ENCODE measurements at places on chromosomes 3 and 15.

DNA sequence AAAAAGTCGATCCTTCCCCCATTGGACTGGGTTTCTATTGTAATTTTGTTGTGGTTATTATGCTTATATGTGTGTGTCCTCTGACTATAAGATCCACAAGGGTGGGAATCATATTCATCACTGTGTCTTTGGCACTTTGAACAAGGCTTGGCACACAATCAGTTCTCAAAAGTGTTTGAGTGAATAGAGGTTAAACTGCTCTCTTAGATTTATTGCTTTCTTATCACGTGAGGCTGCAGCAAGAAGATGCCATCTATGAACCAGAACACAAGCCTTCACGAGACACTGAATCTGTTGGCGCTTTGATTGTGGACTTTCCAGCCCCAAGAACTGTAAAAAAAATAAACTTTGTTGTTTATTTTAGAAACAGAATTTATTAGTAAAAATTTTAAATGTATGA is 295.0 kb upstream of the MDFIC2 start:
- peak; percentile 19 for DNase-seq

DNA sequence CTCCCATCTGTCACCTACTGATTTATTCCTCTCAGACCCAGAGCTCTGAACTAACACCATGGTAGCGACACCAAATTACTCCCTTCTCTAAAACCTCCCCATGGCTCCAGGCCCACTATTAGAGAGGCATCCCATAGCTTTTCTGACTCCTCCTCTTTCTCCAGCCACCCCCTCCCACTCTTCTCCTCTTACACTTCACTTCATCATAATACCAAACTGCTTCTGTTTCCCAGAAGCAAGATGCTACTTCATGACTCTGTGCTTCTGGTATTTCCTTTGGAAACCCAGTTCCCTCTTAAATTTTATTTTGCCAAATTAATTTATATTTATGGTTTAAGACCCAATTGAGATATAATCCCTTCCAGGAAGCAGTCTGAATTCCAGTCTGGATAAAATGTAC is 465.1 kb upstream of the PDZRN3 start:
- no peak for DNase-seq

- no peak for DNase-seq
Observed at GRCh38 chr3:51353691-51354090, 31.4 kb upstream of the MANF start.

- DNase-seq: no peak
Observed at GRCh38 chr15:86392874-86393273, 313.2 kb downstream of the AGBL1 start.

GRCh38 chr3:138902171-138902570 is 44.8 kb downstream of the FOXL2 start:
- DNase-seq: no peak

GRCh38 chr15:71110405-71111180 is 4.7 kb upstream of the THSD4 start:
- no peak for DNase-seq

GRCh38 chr3:39637807-39638206 is 170.3 kb downstream of the MOBP start:
- DNase-seq: no peak

DNA sequence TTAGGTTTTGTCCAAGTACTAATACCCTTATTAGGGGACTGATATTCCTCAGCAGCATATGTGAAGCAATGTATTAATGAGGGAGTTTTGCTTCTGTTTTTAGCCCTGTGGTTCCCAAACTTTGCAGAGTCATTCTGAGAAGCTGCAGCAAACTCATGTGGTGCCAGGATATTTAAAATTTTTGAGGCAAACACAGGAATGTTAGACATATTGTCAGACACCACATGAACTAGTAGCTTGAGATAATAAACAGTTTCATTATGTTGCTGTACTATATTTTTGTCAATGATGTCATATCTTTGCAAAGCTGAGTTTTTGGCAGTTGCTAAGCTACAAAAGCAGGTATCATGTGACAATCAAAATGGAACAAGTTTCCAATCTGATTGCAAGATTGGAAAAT is 36.6 kb downstream of the ATP6V1A start:
- no peak for DNase-seq

GRCh38 chr15:34786206-34786605 is 9.1 kb downstream of the ACTC1 start:
- no peak for DNase-seq

GRCh38 chr3:157590273-157590672 is 87.1 kb upstream of the VEPH1 start:
- DNase-seq: no peak

- DNase-seq: no peak
Observed at GRCh38 chr3:84600703-84601225, 358.0 kb upstream of the CADM2 start.

- no peak for DNase-seq
Observed at GRCh38 chr15:79617071-79617470, 184.9 kb downstream of the MINAR1 start.

- no peak for DNase-seq
Observed at GRCh38 chr3:101049532-101049931, 56.3 kb upstream of the ABI3BP start.

DNA sequence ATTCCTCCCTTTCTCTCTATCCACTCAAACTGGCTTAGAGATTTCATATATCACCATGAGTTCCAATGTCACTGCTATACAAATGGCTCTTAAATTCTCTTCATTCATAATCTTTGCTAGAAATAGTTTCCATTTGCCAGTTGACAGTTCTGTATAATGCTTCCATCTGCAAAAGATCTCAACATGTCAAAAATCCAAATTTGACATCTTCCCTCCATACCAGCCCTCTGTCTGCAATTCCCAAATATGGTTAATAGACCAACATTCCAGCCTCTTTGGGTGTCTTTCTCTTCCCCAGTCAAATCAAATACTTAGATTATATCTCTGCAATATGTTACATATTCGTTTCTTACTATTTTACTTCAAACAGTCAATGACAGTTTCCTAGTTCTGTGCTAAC is 64.2 kb upstream of the SERPINI2 start:
- DNase-seq: no peak

DNA sequence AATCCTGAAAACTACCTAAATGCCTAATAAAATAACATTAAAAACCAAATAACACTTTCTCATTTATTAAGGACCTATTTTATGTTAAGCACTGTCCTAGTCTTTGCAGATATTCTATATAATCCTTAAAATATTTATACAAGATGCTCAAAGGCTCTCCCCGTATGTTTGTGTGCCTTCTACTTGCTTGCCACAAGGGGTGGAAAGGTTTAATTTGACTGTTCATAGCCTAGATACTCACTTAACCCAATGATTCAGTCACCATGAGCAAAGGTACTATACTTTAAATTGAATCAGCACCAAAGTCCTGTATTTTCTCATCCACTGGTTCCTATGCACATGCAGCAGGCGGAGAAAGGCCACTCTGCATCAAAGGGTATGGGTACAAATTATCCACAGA is 32.0 kb downstream of the LSAMP start:
- DNase-seq: no peak

DNA sequence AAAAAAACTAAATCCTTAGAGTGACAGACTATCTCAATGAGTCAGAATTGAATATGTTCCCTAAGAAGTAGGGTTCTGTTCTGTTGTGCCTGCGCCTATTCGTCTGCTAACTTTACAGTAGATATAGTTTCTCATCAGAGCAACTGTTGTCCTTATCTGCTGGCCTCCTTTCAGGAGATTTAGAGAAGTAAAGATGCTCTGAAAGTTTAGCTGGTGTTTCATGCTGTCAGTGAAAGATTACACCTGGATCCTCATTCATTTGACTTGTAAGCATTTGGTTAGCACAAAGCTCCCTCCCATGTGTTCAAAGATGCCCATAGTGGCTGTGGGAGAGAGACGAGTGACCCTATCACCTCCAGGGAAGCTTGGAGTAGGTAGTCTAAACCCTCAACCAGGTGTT is 35.0 kb downstream of the SUCNR1 start:
- DNase-seq: no peak

DNA sequence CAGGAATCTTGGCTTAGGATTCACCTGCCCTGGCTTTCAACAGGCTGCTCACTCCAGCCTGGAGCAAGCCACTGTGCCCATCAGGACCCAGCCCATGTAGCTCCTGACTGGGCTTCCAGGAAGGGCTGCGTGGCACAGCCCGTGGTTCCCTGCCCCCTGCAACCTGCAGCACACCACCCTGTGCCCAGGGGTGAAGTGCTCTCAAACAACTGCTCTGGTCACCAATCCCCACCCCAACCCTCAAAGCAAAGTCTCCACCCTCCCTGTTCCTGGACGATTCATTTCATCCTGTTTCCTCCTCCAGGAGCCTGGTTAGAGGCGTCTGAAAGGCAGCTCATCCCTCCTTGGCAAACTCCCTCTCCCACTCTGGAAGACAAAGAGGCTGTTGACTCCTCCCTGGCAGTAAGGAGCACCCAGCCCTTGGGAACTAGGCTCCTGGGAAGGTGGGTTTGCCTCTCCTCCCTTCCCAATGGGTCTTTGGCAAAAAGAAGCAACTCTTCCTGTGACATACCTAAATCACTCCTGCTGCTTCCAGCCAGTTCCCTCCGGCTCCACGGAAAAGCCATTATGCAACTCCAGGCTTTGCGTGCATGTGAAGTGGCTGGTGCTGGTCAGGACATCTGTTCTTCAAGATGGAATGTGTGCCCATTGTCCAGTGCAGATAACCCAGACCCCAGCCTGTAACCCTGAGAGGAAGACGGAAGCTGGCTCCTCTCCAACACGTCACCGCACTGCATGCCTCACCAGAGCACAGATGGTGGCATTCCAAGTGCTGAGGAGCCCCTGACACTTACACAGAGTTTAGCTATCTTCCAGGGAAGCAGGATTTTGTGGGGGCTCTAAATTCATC is 29.1 kb upstream of the VIPR1 start:
- peak; percentile 2 for DNase-seq

DNA sequence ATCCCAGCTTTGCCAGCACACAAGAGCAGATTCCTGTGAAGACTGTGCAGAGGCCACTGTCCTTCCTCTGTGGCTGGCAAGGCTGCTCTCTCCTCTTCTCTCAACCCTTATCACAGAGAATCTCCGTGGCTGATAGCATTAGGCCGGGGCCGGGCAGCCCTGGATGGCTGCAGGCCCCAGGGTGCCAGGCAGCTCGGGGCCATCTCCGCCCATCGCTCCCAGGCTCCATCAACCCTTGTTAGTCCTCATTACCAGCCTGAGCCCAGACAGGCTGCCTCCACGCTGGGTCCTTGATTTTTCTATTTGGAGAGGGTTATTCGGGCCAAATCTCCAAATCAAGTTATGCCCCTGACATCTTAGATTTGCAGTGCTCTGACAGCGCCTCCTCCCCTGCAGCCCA is 39.1 kb downstream of the MRPL46 start:
- DNase-seq: no peak

- peak; percentile 31 for DNase-seq
Observed at GRCh38 chr15:83571820-83572707, 81.9 kb upstream of the ADAMTSL3 start.

- no peak for DNase-seq
Observed at GRCh38 chr3:36790765-36791164, 26.4 kb upstream of the DCLK3 start.

DNA sequence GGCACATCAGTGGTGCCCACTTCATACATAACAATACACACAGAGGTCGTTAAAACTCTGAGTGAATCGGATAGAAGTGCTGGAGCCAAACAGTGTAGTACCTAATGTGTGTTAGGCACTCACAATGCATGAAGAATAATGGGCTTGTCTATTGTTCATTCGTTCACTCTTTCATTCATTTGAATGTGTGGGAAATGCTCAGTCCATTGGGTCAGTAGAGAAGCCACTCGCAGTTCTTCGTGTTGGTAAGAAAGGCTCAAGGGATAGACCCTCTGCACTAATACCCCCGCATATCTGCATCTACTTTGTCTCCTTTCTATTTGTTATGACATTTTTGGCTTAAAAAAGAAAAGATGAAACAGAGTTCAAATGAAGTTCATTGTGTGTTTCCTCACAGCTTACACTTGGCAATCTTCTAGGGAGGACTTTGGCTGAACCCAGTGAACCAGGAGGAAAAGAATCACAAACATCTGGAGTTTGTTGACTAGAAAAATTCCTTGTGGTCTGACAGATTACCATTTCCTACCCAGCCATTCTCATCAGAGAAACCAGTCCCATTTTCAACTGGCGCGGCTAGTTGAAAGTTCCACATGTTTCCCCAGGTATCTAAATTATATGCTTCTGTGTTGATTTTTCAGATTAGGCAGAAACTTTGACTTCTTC is 32.8 kb upstream of the MFSD1 start:
- DNase-seq: no peak

DNA sequence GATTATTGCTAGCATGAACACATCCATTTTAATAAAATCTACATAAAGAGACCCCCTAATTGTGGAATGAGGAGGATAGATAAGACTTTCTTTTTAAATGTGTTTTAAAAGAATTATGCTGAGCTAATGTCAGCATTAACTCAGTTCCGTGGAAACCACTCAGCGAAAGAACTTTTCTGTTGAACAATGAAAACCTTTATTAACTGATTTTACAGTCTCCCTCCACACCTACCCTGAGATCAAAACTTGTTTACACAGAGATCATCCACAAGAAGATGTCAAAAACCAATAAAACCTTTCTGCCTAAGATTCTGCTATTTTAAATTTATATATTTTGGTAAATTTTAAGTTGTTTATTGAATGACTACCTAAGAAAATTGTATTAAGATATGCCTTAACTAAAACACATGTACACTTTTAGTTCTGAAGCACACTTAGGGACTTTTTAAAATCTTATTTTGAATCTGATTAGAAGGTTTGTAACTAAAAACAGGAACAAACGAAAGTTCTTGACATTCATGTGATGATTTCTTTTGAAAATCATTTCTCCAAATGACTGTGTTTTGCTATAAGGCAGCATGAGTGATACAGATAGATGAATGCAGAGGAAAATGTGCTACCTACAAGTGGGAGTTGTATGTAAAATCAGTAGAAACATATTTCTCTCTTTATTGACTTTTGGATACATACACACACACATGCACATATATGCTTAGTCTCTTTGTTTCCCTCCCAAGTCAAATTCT is 369.0 kb downstream of the UNC13C start:
- DNase-seq: no peak

DNA sequence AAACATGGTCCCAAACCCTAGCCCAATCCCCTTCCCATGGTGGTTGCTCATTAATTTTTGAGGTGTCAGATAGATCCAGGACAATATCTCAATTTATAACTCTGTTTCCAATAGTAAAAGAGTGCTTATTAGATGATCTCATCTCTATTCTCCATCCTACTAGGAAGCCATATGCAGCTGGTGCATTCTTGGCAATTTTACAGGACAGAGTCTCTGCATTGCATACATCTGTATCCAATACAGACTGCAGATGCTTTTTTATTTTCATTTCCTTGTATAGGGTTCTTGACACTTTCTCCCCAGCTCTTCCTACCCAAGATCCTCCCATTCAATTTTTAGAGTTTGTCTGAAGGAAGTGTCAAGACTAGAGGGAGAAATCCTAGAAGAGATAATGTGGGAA is 194.8 kb upstream of the DPH6 start:
- DNase-seq: peak; percentile 2

GRCh38 chr15:69094124-69094921 is 66.1 kb upstream of the GLCE start:
- peak; percentile 49 for DNase-seq

DNA sequence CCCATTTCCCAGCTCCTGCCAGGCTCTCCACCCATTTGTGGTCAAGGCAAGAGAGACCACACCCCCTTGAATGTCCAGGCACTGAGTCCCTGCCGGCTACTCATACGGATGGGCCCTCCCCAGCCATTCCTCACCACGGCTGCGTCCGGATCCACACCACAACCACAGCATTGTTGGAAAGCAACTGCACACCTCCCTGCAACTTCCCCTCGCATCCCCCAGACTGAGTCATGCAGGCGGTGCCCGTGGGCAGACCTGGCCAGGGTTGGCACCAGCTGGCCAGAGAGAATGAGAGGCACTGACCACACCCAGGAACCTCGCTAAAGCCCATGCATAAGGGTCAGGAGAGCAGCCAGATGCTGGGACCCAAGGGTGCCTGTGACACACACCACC is 30.5 kb downstream of the LOXL1 start:
- no peak for DNase-seq

Data from NCI-H446 (cell line).